Stimulated activated naive CD4-positive, alpha-beta T cell treated with Interleukin-2 at 50 U/mL for 16 hours (primary cell): ENCODE measurements at places on chromosomes 6 and 20.

DNA sequence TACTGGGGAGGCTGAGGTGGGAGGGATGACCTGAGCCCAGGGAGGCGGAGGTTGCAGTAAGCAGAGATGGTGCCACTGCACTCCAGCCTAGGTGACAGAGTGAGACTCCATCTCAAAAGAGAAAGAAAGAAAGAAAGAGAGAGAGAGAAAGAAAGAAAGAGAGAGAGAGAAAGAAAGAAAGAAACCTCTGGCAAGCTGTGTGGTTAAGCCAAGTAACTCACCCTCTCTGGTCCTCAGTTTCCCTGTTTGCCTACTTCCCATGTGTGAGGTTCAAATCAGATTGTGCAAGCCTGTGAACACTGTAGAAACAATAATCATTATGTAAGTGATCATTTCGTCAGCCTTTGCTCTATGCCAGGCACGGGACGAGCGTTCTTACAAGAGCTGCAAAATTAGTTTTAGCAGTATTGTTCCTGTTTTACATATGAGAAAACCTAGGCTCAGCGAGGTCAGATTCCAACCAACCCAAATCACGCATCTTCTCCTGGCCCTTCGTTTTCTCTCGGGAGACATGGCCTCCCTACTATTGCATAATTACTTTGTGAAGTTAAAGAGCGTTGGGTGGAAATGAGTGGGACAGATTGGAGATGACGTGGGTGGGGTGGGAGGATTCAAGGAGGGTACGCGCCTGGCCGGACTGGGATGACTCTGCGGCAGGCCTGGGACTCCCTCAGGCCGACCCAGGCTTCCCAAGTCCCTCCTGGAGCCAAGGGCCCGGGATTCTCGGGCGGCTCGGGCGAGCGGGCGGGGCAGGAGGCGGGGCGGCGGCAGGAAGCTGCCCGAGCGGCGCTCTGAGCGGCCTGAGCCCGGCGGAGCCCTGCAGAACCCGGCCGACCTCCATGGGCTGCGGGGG lies at the start of gene SNX21:
Gene SNX21 (plus strand): TSS at position 770 of the 853 bp plus-strand sequence. CDS start 121 bp downstream, outside the sequence.
- DNase-seq, result peak; percentile 2

- no peak for DNase-seq
Measured at GRCh38 chr6:18392346-18392877, 5.3 kb downstream of the RNF144B start.

DNA sequence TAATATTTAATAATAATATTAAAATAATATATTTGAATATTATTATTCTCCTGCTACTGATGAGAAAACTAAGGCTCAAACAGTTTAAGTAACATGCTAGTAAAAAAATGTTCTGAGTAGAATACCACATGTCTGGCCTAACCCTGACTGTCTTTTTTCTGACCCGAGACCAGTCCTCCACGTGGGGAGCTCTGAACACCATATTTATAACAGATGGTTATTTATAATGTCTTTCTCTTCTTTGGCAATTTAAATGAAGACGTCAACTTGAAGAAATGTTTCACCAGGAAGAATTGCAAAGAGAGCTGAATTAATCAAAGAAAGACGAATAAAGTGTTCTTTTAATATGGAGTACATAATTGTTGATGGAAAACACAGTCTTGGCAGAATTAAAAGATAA lies 82.0 kb downstream of the SLC22A3 start:
- DNase-seq, result no peak

GRCh38 chr20:44701118-44701857 lies 13.9 kb upstream of the CCN5 start:
- DNase-seq, result no peak

DNA sequence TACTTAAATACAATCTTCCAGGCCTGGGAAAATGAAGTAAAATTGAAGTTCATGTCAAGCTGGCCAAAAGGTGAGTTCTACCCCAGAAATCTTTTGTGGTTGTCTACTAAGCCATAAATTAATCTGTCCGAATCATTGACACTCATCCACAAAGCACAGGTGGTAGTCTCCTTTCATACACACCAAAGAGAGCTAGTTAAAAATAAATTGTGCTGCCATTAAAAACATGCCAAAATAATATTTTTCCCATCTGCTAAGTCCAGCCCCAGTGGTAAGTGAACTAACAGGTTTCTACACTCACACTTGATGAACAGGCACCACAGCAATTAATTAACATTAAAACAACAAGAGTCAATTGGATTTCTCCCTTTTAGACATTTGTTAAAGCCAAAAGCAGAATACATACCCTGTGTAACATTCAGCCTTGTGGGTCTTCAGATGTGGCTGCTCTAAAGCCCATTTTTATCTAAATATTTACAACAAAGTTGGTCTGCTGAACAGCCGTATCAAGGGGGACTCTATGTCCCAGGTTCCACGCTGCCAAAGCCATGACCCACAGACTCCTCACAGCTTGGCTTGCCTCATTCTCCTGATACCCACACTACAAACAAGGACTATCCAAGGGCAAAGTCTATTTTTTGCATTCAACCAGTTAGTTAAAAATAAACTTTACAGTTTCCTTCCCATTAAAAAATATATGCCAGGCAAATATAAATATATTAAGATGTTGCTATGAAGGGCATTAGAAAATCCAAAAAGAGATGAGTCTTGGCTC lies 490.4 kb downstream of the BMP2 start:
- DNase-seq, result no peak

GRCh38 chr20:50459124-50459918 lies 50.9 kb upstream of the PTPN1 start:
- no peak for DNase-seq

DNA sequence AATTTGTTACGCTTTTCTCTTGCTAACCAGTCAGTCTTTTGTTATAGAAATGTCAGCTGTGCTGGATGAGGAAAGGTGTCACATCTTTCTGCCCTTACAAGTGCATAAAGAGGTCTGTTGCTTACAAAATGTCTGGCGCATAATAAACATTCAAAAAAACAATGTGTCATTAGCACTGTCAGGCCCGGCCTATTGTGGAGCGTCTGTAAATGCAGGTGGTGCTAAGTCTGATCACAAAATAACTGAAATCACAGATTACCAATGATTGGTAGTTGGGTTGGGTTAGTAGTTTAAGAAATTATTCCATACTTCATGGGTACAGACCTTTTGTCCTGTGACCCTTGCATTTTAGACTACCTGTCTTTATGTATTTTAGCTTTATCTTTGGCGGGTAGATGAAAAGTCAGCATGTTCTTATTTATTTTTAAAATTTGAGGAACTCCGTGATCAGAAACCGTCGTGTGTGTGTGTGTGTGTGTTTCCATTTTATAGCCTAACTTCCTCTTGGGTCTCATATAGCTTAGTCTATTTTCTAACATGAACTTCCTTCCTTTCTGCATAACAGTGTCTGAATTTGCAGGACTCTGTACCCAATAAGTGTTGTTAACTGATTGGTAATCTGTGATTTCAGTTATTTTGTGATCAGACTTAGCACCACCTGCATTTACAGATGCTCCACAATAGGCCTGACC lies 88.1 kb upstream of the IFNGR1 start:
- DNase-seq, result no peak

- DNase-seq, result no peak
Measured at GRCh38 chr20:60352596-60352995, 394.4 kb downstream of the CDH26 start.

GRCh38 chr20:2108987-2109386 lies 7.4 kb downstream of the STK35 start:
- no peak for DNase-seq

GRCh38 chr6:26028746-26029569 lies 58.3 kb upstream of the HFE start:
- DNase-seq, result no peak

GRCh38 chr20:34983995-34984735 lies 28.5 kb downstream of the MYH7B start:
- DNase-seq, result no peak

DNA sequence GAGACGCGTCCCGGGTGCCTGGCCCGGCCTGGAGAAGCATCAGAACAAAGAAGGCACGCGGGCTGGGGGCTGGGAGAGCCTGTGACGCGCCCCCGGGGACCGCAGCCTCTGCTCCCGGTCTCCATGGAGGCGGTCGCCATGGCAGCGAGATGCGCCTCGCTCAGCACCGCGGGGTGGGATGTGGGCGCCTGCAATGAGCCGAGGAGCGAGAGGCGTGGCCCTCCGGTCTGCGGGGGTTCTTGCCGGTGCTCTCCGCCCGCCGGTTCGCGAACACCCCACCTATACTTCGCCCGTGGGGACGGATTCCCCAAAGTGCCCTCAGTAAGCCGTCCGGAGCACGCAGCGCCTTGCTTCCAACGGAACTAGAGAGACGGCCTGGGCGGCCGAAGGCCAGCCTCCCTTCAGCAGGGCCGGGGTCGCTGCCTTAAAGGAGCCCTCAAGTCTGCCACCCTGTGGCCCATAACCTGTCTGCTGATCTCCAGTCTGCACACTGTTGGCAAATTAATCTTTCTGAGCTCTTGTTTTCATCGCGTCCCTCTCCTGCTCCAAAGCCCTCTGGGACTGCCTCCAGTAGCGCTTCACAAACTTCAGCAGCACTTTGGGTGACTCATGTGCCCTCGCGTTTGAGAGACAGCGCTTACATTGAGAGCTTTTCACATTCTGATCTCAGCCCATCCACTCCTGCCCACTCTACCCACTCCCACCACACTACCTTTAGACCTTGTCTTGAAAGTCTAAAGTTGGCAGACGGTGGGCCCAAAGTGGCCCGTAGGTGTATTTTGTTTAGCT lies 983 bp upstream of the ADISSP start:
- peak; percentile 79 for DNase-seq

DNA sequence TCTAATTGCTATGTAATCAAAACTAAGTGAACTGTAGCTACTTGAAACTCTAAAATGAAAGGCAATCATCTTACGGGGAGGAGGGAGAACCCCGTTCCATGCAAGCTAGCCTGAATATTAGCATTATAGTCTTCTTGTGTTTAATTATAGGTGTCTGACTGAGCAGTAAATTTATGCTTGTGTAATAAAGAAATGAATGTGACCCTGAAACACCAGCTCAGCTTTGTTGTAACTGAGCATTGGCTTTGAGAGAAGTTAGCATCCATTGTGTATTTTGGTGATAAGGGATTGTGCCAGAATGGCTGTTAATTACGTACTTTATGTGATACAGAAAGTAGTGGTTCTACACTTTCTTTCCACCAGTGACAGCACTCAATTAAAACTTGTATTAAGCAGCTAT lies 86.9 kb downstream of the QKI start:
- DNase-seq, result no peak

- DNase-seq, result no peak
Measured at GRCh38 chr6:10532392-10532791, 11.2 kb downstream of the GCNT2 start.

GRCh38 chr6:112268654-112269053 lies 14.3 kb upstream of the LAMA4 start:
- DNase-seq, result no peak

DNA sequence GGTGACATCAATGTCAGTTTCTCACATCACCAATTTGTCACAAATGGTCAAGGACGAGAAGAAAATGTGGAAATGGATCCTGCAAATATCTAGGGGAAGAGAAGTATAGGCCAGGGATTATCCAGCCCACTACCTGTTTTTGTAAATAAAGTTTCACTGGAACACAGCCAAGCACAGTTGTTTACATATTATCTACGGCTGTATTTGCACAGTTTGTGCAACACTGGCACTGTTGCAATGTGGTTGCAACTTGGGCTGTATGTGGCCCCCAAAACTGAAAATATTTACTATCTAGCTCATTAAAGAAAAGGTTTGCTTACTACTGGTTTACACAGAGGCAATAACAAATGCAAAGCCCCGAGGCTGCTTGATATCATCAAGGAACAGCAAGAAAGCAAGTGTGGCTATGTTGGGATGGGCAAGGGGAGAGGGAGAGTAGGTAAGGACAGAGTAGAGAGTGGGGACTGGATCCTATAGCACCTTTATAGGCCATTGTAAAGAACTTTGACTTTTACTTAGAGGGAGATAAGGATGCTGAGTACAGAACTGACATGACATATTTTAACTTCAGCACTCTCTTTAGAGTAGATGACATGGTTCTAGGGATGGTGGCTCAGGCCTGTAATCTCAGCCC lies 11.8 kb upstream of the STXBP5 start:
- DNase-seq, result no peak

- DNase-seq, result peak; percentile 25
Measured at GRCh38 chr6:32947552-32948465, 5.1 kb downstream of the HLA-DMA start.
